ENCODE measurements at places on chromosomes 7 and 10.

- no peak for DNase-seq
These were observed 1.7 kb downstream of the RAMP3 start for GRCh38 chr7:45159296-45159695.

GRCh38 chr7:15612205-15612604 lies 50.4 kb upstream of the AGMO start:
- no peak for DNase-seq

DNA sequence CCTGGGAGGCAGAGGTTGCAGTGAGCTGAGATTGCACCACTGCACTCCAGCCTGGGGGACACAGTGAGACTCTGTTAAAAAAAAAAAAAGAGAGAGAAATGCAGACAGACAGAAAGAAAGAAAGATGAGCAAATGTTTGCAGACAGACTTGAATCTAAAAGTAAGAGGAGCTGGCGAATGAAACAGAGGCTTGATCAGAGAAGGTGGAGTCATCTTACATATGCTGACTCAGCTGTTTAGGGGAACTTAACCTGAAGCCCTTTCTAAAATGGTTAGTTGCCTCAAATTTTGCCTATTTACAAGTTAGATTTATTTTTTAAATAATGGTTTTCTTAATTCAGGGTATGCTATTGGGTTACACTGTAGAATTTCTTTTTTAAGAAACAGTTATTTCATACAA lies 5.4 kb downstream of the FAM171A1 start:
- no peak for DNase-seq

- DNase-seq: no peak
These were observed 60.3 kb upstream of the IL6 start for GRCh38 chr7:22666732-22667131.

DNA sequence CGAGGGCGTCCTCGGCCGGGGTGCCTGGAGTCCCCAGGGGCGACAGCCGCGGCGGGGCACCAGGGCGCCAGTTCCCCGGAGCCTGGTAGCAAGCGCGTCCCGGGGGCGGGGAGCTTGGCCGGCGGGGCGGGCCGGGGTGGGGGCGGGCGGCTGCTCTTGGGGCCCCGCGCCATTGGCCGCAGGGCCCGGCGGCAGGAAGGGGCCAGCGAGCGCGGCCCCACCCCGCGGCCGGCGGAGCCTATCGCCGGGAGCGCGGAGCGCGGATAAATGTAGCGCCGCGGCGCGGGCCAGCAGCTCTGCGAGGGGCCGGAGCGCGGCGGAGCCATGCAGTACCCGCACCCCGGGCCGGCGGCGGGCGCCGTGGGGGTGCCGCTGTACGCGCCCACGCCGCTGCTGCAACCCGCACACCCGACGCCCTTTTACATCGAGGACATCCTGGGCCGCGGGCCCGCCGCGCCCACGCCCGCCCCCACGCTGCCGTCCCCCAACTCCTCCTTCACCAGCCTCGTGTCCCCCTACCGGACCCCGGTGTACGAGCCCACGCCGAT lies at the start of gene HHEX:
TSS of gene HHEX (plus strand) at position 293 of the 548 bp plus-strand sequence. CDS start at position 325, 32 bp downstream.
- peak; percentile 40 for DNase-seq

- no peak for DNase-seq
These were observed 14.9 kb downstream of the BZW2 start for GRCh38 chr7:16660702-16661464.

DNA sequence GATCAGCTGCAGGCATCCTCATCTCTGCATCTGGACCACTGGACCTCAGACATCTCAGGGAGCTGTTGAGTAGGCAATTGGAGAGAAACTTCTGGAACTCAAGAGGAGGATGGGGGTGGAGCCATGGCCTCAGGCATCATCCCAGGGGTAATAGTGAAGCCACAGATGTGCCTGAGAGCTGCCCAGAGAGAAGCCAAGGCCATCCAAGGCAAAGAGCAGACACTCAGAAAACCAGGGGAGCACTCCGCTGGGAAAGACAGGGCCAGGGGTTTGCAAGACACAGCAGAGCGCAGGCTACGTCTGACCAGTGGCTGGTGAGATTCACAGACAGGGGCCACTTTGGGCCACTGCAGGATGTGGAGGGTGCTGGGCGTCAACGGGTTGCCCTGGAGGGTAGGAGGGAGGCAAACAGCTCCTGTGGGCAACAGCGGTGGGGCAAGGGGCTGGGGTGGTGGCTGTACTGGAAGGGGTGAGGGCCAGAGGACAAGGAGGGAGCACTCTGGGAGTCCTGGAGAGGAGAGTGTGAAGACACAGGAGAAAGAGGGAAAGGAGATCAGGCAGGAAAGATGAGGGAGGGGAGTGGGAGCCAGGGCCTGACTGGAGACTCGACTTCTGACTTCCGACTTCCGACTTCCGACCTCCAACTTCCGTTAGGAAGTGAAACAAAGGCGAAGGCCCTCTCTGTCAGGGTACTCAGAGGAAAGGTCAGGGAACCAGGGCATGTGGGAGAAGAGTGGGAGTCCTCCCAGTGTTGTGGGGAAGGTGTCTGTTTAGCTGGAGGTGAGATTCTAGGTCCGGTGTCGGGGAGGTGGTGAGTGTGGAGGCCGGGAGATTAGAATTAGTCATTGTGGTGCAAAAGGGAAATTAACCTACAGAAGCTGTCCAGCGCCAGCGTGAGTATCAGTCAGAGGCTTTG lies 69.7 kb upstream of the ANTXRL start:
- DNase-seq: no peak

Measured in activated naive CD8-positive, alpha-beta T cell treated with anti-CD3 and anti-CD28 coated beads for 36 hours (primary cell).